ENCODE measurements at places on chromosomes 3 and 15.

DNA sequence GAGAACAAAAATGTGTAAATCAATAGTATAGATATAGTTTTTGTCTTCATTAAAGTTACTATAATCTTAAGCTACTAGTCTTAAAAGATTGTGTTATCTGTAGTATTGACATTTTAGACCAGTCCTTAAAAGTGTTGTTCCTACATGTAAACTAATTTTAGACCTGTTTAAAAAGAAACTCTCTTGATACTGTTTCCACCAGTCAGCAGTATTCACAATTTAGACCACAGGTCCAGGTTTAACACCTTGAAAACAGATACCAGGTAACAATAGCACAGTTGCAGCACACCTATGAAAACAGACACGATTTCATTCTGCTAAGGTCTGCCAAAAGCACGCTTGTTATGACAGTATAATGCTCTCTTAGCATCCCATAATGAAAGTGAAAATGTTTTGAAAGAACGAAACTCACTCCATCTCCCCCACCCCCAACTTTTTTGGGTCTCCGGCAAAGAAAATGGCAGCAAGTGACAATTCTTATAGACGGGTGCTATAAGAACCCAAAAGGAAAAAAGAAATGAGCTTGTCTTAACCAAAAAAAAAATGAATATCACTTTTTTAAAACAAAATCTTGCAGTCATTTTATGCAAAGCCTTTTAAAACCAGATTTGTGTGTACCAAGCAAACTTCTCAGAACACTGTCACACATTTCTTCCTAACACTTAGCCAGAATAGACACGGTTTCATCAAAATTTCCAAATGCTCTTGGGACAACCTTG, 1.6 kb downstream of the EIF4E3 start:
- DNase-seq, result peak; percentile 38

- DNase-seq, result no peak
Observed at GRCh38 chr3:29612536-29612935, 331.7 kb downstream of the RBMS3 start.

DNA sequence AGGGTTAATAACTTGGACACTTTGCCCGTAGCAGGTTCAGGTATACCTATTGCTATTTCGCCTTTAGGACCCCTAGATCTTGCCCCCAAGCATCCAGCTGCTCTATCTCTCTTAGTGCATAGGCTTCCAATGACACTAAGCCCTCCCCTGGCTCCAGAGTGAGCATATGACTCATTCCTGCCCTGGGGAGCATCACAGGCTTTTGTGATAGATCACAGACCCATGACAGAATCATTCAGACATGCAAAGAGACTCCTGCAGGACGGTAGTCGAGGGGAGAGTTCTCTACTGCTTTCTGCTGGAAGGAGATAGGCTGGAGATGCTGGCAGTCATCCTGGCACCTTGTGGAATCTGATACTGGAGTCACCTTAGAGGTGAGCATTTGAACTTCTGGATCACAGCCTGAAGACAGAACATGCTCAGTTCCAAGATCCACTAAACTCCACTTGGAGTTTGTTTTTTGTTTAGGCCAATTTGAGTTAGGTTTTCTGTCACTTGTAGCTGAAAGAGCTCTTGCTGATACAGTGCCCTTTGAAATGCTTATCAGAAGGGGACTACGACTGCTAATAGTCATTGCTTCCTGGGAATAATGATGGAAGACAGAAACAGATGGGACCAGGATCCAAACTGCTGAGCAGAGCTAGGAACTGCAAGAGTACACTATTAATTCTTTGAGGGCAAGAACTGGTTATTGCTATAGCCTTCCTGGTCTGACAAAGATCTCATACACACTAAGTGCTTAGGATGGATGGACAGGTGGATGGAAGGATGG, 11.0 kb downstream of the LYSMD2 start:
- DNase-seq, result peak; percentile 23

DNA sequence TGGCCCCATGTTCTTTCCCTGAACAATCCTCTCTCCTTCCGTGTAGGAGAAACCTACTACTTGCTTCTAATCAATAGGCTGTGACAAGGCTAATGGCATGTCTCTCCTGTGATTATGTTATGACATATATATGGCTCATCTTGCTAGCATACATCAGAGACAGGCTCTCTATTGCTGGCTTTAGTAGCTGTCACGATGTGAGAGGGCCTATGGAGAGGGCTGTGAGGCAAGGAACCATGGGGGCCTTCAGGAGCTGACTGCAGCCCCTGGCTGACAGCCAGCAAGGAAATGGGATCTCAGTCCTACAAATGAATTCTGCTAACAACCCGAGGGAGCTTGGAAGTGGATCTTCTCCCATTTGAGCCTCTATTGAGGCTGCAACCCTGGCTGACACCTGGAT, 96.3 kb downstream of the EOMES start:
- no peak for DNase-seq

DNA sequence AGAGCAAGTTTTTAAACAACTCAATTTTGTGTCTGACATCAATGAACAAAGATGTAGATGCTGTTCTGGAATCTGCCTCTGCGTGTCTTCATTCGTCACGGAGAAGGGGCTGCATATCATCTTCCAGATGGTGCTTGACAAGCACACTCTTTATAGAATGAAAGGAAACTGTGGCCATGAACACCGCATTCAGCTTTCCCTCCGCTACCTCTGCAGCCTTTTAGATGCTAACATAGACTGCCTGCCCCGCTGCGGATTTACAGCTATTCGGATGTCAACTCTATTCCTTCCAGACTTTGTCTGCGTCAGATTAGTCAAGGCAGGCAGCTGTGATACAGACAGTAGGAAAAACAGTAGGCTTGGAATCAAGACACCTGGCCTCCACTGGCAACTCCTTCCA, 232.9 kb downstream of the TJP1 start:
- DNase-seq, result no peak

DNA sequence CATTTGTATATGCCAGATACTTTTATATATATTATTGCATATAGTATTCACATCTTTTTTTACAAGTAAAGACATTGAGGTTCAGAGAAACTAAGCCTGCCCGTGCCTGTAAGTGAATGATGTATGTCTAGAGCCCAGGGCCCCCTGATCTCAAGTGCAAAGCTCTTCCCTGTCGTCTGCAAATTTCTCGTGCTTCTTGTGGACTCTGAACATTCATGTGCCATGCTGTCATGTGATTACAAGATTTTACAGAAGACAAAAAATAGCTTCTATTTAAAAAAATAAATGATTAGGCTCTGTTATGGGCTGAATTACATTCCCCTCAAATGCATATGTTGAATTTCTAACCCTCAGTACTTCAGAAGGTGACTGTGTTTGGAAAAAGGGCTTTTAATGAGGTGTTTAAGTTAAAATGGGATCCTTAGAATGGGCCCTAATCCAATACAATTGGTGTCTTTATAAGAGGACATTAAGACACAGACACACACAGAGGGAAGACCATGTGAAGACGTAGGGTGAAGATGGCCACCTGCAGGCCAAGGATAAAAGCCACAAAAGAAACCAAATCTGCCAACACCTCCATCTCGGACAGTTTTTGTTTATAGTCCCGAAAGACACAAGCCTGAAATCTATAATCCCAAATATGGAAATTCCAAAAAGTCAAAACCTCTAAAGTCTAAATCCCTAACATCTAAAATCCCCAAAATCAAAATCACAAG, 3.9 kb upstream of the MASP1 start:
- DNase-seq, result no peak

GRCh38 chr3:71112576-71112975, 471.0 kb downstream of the FOXP1 start:
- DNase-seq, result no peak

GRCh38 chr3:133894353-133895207, 1.1 kb downstream of the RAB6B start:
- DNase-seq, result no peak

- DNase-seq, result no peak
Observed at GRCh38 chr3:58526515-58526957, 10.5 kb downstream of the ACOX2 start.

GRCh38 chr3:157441102-157441624, 4.5 kb downstream of the PTX3 start:
- no peak for DNase-seq

DNA sequence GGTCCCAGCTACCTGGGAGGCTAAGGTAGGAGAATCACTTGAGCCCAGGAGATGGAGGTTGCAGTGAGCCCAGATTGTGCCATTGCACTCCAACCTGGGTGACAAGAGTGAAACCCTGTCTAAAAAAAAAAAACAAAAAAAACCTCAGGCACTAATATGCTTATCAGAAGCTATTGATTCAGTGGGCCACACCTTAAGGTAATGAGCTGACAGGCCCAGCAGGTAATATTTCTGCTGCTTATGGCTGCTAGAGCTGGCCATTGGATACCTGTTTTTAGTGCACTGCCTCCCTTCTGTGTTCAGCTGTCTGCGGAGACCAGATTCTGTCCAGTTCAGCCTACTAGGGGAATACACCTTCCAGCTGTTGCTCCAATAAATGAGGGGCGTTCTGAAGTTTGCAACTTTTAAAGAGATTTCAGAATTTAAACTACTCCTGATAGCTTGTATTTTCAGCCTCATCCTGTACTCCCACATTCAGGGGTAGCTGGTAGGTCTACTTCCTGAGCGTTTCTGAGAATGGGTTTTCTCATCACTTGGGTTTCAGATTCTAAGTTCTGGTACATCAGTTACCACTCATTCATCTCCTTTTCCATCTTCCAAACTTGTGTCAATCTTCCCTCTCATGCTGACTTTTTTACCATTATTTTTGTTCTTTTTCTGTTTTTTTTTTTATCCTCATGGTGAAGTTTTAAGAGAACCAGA, 69.0 kb downstream of the ATP11B start:
- DNase-seq, result no peak

GRCh38 chr3:65617209-65617608, 421.5 kb downstream of the MAGI1 start:
- DNase-seq, result no peak

- no peak for DNase-seq
Observed at GRCh38 chr3:192249516-192249915, 477.8 kb downstream of the FGF12 start.

DNA sequence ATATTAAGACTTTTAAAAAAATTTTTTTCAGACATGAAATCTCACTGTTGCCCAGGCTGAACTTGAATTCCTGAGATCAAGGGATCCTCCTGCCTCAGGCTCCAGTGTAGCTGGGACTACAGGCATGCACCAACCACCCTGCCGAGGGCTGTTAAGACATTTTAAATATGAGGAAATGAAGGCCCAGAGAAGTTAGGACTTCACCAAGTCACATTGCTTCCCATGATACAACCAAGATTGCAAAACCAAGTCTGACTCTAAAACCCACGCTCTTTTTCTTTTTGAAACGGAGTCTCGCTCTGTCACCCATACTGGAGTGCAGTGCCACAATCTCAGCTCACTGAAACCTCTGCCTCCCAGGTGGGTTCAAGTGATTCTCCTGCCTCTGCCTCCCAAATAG, 28.0 kb downstream of the PTPN9 start:
- no peak for DNase-seq
